EL (cell line): ENCODE measurements at places on chromosomes 7 and 10.

- no peak for DNase-seq
Observed at GRCh38 chr7:74217455-74218342, 7.9 kb downstream of the LAT2 start.

- no peak for DNase-seq
Observed at GRCh38 chr10:14947268-14947667, 6.6 kb downstream of the DCLRE1C start.

- DNase-seq = no peak
Observed at GRCh38 chr10:62690703-62691102, 113.8 kb upstream of the ADO start.

DNA sequence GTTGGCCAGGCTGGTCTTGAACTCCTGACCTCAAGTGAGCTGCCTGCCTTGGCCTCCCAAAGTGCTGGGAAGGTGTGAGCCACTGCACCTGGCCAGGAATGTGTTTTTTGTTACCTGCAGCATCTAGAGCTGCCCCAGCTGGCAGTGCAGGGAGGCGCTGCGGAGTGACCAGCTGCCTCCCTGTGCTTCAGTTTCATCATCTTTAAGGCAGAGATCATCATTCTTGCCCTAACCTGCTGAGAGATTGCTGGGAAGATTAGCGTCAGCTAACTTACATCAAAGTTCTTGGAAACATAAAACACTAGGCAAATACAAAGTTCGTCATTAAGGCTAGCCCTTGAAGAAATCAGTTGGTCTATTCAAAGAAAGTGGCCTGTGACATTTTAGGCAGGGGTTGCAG is 2.3 kb downstream of the ZNF282 start:
- DNase-seq = no peak

DNA sequence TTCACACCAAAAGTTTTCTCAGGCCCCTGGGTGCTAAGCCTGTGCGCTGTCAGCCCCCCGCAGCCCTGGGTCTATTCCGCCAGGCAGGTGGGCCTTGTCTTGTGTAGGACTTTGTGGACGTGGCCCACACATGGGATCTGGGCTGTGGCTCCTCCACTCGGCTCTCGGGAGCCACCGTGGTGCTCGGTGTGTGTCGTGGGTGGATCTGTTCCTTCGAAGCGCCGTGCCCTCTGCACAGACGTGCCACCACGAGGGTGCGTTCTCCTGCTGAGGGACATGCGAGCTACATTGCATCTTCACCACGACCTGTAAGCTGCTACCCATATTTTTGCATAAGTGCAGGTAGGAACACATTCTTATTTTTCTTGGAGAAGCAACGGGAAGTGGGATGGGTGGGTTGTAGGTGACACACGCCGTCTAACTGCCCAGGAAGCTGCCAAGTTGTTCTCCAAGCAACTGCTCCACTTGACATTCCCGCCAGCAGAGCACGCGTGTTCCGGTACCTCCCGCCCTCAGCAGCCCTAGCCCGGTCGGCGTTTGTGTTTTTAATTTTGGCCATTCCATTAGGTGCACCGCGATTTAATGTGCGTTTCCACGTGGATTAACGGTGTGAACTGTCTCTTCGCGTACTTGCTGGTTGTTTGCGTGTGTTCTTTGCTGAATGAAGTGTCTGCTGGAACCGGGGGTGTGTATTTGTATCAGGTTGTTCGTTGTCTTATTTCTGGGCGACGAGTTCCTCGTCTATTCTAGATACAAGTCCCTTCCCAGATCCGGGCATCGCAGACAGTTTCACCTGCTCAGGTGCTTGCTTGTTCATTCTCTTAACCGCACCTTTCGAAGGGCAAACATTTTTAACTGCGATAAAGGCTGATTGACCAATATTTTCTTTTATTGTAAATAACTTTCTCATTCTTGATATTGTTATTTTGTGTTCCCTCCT is 47.4 kb upstream of the CFAP46 start:
- DNase-seq = no peak

GRCh38 chr7:75638594-75639070 is 100.1 kb downstream of the HIP1 start:
- DNase-seq = peak; percentile 49

GRCh38 chr10:12501324-12501723 is 152.0 kb downstream of the CAMK1D start:
- DNase-seq = no peak

DNA sequence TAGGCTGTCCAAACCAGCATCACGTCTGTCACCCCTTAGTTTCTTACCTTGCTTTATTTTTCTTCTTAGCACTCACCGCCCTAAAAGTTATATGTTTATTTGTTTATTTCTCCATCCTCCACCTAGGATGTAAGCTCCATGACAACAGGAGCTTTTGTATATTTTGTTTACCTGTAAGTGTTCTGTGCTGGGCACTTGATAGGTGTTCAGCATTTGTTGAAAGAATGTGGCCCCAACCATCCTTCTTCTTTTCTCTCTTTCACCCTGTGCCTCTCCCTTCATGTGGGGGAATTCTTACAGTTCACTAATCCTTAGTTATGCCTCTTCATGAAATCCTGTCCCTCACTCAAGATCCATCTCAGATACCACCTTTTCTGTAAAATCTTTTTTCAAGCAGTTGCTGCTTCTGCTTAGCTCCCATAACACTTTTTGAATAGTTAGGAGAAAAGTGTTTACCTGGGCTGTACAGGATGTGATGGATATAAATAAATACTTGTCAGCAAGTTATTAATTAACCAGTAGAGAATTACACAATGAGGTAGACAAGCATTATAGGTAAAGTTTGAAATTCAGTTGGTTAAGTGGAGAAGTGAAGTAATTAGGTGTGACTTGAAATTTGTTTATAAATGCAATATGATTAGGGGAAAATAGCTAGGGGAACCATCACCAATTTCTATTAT is 9.7 kb downstream of the AHR start:
- no peak for DNase-seq

DNA sequence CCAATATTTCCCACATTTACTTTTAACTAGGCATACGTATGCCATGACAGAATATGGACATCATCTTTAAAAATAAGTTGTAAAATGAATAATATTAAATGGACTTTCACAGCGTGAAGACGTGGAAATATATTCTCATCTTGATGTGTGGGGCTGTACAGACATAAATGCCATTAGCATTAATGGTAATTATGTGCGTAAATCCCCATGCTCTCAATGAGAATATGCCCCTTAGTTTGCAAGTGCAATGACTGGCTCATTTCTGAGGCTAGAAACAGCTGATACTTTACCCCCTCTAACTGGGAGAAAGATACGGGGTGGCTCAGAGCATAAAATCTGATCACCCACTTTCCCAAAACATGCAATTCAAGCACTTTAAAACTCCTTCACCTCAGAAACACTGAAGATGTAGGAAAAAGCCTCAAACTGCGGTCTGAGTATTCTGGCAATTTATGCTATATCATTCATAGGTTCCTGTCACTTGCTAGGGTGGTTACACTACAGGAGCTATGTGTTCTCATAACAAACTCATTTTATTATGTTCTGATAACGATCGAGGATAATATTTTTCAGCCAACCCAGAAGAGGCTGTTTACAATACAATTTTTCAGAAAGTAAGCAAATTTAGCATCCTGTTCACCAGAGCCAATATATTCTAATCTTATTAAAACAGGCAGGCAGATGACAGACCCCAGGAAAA is 211.8 kb downstream of the SKAP2 start:
- DNase-seq = no peak

GRCh38 chr7:91784469-91784868 is 96.0 kb downstream of the MTERF1 start:
- DNase-seq = peak; percentile 46

GRCh38 chr10:111598433-111599059 is 521.7 kb downstream of the ADRA2A start:
- peak; percentile 42 for DNase-seq

- no peak for DNase-seq
Observed at GRCh38 chr10:27344568-27345454, 104.2 kb upstream of the ACBD5 start.

DNA sequence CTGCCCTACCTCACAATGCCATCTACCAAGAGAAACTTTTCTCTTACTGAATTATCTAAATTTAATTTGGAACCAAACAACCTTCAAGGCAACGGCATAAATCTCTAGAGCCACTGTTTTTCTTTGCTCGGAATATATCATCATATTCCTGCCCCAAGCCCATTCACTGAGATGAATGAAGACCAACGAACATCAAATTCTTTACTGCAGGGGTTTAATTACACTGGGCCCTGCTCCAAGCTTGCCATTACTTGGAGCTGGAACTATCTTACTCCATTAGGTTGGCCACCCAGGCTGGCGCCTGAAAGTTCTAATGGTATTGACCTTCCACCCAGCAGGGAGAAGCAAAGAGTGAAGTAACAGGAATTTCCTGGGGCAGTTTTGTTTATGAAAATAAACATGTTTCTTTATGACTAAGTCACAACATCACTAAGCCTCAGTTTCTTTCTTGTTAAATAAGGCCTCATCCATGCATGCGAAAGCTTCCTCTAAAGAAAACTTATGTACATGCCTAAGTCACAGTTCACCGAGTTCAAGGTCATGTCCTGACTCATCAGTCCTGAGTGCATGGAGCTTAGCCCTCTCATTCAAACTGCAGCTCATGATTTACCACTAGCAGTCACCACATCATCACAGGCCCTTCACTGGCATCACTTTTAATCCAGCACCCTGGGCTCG is 42.1 kb upstream of the ANAPC16 start:
- peak; percentile 53 for DNase-seq

DNA sequence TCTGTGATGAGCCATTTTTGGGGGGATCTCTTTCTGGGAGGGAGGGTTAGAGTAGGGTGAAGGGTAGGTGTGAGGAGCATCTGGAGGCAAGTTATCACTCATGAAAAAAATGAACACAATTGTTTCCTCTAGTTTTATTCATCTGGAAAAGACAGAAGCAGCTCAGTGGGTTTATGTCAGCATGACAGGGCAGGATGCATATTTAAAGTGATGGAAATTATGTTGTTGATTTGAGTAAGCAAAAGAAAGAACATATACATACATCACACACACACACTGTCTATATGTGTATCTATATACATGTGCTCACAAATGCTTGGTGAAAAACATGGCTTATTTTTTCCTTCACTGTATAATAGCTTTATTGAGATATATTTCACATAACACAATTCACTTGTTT is 114.2 kb downstream of the ADCY1 start:
- DNase-seq = no peak

DNA sequence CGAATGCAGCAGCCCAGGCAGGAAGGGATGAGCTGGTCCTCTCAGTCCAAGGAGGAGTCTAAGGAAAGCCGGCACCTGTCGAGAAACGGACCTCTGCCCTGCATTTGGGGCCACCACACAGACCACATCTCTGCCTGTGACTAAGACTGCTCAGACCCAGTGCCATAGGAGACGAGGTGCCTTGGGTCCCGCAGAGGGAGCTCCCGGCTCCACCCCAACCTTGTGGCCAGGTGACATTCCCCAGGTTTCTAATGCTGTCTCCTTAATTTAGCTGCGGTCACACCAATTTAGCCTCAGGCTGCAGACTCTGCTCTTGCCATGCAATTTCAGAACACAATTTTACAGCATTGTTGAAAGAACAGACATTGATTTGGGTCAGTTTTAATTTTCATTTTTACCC is 22.8 kb upstream of the CRHR2 start:
- DNase-seq = no peak

GRCh38 chr7:67825356-67825755 is 828.7 kb downstream of the TYW1 start:
- no peak for DNase-seq

DNA sequence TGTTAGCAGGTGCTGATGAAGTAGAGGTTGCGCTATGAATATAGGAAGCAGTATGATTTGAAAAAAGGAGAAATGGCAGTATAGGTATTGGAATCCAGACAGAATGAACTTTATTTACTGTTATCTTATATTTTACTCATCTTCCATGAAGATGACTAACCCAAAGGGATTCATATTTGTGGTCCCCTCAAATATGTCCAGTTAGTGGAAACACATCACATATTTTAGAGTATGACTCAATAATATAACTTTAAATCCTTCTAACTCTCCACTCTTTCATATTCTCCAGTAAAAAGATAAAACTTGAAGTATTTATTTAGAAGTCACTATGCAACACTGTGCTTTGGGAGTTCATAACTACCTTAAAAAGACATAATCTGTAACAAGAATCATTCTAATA is 286.5 kb upstream of the LRRTM3 start:
- peak; percentile 75 for DNase-seq

- DNase-seq = peak; percentile 78
Observed at GRCh38 chr7:82049891-82050533, 280.2 kb upstream of the HGF start.

- DNase-seq = peak; percentile 72
Observed at GRCh38 chr10:50224330-50224952, 26.9 kb downstream of the ASAH2 start.

DNA sequence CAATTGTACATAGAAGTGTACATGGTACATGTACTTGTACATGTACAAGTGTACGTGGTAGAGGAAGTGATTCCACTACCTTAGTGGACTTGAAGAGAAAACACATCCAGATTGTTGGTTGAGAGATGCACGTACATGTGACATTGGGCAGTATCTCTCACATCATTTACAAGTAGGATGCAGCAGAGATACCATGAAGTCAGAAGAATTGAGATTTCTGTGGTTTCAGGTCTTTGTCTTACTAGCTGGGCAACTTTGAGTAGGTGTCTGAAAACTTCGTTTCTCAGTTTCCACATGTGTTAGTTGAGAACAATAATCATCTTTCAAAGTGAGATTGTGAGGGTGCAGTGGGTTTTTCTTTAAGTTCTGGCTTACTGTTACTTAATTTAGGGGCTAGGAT is 21.5 kb downstream of the CLDN12 start:
- no peak for DNase-seq

DNA sequence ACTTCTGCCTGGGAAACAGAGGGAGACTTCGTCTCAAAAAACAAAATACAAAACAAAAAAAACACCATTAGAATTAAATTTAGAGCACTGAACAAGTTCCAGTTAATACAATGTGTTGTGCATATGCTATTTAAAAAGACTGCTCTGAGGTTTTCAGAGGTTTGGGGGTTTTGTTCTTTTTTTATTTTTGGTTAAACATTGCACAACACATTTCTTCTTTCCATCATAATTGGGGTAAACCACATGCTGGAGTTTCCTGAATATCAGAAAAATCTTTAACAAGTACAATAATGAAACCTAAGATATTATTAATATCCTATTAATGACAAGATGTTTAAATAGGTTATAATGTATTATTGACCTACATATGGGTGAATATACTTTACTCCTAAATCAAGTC is 26.3 kb downstream of the IGF2BP3 start:
- no peak for DNase-seq

GRCh38 chr7:5041047-5041446 is 4.6 kb upstream of the RBAK start:
- DNase-seq = no peak
